ENCODE measurements at places on chromosomes 2 and 18.

DNA sequence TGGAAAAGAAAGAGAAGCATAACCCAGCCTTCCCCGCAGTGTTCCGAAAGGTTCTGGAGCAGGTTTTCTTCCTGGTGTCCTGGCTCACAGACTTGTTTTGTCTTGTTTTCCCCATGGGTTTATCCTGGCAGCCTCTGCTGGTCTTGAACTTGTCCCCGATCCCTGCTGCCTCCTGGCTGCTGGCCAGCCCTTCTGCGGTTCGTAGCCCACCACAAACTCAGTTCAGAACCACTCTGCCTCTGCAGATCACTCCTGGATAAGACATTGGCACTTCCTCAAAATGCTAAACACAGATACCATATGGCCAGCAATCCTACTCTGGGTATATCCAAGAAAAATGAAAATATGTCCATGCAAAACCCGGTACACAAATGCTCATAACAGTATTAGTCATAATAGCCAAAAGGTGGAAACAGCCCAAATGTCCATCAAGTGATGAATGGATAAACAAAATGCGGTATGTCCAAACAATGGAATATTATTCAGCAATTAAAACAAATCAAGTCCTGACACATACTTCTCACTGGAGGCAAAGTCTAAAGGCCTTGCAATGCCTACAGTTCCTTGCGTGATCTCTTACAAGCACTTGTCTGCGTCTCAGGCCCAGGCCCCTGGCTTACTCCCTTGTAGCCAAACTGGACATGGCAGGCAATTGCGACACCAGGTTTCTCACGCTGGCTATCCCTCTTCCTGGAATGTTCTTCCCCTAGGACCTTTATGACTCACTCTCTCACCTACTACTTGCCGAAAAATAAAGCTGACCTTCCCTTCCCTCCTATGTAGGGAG, 28.0 kb upstream of the ARHGEF4 start:
- no peak for DNase-seq

- DNase-seq, result no peak
These were observed 13.9 kb downstream of the STON1 start for GRCh38 chr2:48543895-48544294.

GRCh38 chr2:29796446-29796845, 124.9 kb downstream of the ALK start:
- DNase-seq, result no peak

- DNase-seq, result no peak
These were observed 6.4 kb downstream of the TIMM21 start for GRCh38 chr18:74154716-74155115.

DNA sequence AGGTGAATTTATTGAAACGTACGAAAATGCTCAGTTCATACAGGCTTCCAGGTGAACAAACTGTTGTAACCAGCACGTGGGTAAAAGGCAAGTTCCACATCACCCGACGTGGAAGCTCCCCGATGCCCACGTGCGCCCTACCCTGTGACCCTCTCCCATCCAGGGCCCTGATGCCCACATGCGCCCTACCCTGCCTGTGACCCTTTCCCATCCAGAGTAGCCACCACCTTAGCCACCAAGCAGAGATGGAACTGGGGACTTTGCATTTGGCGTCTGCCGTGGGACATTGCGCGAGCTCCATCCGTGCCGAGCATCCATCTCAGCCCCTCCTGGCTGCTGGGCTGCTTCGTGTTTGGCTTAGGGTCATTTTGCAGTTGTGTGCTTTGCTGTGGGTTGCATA, 37.5 kb downstream of the ANO7 start:
- no peak for DNase-seq

DNA sequence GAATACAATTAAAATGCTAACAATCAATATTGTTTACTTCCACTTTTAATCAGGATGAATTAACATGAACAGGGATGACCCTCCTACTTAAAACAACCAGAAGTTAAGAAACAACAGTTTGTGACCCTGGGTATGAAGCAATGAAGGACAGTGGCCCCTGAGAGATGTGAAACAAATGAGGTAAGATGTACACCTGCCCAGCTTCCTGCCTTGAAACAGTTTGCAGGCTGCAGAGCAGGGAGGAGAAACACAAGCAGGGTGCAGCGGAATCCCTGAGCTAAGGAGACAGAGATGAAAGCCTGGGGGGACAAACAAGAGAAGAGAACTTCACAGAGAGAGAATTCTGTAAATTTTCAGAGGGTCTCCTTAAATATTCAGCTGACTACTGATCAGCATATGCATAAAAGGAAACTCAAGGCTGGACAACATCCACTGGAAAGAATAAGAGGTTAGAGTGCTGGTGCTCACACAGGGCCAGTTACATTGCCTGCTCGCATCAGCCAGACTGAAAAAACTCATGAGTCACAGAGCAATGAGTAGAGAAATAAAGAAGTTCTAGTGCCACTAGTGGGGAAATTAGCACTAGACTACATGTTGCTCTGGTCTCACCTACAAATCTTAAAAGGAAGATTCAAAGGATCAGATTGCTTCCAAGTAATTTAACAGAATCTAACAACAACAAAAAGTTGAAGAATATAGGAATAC, 106.4 kb downstream of the PID1 start:
- no peak for DNase-seq

DNA sequence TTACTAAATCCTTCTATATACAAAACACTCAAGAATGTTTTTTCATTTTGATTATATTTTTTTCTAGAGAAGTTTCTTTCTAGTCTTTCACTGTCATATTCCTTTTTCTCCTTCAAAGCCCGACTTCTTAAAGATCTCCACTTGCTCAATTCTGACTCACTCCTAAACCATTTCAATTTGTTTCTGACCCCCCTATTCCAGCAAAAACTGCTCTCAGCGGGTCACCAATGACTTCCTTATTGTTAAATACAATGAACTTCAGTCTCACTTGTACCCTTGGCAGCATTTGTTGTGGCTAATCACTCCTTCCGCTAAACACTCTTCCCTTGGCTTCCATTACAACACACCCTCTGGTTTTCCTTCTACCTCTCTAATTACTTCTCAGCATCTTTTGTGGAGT, 111.1 kb upstream of the RBBP8 start:
- no peak for DNase-seq

DNA sequence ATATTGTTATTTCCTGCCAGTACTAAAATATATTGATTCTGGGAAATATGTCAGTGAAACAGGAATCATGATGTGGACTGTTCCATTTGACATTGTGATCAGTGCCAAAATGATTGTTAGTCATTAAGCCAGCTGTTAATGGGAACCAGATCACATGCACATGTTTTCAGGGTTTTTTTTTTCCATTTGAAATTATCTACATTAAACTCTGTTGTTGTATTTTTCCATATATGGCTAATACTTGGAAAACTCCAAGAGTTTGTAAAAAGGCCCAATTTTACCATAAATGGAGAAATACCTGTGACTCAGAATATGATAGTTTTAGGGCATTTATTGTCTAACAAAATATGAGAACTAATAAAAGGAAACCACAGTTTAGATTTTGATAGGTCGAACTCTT, 13.4 kb downstream of the ITGAV start:
- DNase-seq, result no peak

GRCh38 chr2:19299032-19299431, 59.4 kb downstream of the OSR1 start:
- no peak for DNase-seq

DNA sequence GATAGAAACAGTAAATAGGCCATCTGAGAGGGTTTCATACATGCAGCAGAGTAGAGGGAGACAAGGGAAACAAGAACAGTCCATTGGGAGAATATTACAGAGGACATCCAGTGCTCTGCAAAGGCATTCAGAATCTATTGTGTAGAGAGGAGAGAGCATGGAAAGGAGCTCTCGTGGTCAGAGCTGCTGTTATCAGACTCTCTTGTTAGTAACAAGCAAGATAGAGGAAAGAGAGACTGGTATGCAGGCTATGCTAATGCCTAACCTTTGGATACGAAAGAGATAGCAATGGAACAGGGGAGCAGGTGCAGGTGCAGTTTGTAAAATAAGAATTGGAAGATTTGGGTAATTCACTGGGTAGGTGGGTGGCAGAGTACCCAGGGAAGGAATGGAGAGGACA, 855.9 kb downstream of the CNTNAP5 start:
- no peak for DNase-seq

GRCh38 chr2:11862049-11862448, 115.6 kb downstream of the LPIN1 start:
- DNase-seq, result no peak

DNA sequence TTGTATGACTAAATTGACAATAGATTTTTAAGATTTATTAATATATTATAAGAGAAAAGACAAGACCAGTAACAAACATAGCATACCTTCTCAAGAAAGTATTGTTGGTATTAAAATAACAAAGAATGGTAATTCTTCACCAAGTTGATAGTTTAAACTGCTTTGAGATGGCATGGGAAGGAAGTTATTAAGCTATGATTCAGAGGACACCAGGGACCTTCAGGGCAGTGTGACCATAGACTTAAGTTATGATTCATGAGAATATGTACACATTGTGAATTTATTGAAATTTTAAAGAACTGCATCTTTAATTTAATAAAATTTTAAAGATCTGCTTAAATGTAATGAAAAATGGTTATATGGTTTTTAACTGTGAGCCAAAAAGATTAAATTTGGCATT, 205.7 kb downstream of the DSEL start:
- peak; percentile 1 for DNase-seq

DNA sequence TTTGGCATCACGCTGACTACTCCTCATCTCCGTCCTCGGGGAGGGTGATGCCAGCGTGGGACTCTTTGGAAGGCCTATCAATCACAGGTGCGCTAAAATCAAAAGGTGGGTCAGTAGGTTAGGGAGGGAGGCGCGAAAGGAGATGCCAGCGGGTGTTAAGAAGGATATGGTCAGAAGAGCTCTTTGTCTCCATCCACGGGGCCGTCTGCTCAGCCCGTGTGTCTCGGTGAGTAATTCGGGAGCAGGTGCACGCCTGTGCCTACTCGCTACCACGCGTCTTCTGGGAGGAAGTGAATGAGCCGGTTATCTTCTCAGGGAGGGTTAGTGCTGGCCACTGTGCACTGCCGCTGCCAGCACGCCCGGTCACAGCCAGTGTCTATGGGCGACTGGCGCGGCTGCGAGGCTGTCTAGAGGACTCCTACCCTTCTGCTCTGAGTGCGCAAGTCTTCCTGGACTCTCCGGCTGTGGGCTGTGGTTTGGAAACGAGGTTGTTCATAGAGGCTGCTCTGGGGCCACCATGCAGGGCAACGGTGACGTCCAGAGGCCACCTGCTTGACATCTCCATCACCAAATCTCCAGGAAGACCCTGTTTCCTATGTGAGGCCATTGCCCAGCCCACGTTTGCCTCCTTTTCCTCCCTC, 153.4 kb downstream of the MBP start:
- no peak for DNase-seq

DNA sequence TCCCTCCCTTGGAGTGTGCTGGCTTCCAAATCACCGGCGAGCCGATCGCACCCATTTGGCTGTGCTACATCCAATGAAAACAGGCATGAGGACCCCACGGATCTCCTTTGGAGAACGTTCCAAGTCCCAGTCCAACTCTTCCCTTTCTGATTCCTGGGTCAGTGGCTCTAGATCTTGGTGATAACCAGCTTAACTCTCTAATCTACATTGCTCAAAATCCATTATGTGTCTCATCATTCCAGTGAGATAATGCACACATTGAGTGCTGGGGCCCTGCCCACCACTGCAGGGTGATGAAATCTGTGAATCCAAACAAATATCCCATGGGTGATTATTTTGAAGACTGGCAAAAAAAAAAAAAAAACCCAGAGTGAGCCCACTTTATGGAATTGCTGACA, 232.7 kb upstream of the COPS8 start:
- no peak for DNase-seq

DNA sequence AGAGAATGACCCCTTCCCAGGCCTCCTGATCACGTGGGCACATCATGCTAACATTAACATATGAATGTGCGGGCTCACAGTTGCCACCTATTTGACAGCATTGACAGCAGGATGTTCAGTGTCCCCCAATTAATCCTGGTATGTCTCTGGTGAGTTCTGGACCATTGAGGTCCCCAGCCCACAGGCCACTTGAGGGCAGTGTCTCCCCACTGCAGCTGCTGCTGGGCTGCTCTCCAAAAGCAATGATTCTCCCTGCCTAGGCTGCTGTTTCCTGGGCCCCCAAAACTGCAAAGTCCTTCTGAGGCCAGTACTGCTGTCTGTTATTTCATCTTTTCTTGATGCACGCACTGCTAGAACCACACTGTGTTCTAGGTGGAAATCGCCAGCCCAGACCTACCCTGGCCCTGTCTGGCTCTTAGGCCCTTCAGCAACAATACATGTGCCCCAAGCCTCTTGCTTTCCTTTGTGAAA, 52.7 kb upstream of the MAPK4 start:
- peak; percentile 18 for DNase-seq

- DNase-seq, result no peak
These were observed 21.6 kb downstream of the TNS1 start for GRCh38 chr2:217981084-217981730.

GRCh38 chr18:13549880-13550232, 176.5 kb downstream of the FAM210A start:
- DNase-seq, result no peak

DNA sequence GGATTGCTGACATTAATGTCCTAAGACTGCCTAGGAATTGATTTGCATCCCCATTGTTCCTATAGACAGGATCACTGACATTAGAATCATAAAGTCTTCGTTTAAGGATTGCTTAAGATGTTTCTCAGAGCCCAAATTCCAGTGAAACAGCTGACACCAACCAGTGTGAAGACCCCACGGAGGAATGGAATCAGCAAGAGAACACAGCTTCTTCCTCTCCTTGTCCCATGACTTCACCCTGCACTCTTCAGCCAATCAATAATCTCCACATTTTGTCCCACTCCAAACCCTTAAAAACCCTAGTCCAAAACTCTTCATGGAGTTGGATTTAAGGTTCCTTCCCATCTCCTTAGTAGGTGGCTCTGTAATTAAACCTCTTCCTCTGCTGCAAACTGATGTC, 157.0 kb upstream of the NDUFV2 start:
- no peak for DNase-seq

DNA sequence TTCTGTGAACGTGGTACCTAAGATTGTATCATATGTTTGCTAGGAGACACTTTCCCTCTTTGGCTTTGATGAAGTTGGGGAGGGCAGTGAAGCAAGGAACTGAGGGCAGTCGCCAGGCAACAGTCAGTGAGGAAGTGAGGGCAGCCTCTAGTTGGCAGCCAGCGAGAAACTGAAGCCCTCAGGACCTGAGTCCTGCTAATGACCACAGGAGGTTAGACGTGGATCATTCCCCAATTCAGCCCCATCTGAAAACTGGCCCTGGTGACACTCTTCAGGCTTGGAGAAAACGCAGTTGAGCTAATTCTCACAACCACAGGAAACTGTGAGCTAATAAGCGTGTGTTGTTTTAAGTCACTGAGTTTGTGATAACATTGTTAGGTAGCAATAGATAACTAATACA, 84.5 kb upstream of the REG3G start:
- no peak for DNase-seq

DNA sequence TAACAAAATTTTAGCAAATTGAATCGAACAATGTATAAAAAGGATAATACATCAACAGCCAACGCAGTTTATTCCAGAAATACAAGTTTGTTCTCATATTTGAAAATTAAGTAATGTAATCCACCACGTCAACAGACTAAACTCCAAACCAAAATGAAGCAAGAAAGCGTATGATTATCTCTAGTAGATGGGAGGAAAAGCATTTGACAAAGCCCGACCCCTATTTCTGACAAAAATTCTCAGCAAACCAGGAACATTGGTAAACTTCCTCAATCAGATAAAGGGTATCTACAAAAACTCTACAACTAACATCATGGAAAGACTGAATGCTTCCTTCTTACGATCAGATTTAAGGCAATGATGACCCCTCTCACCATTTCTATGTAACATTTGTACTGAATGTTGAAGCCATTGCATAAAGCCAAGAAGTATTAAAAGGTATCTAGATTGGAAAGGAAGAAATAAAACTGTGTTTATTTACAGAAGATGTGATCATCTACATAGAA, 34.3 kb upstream of the MYCN start:
- DNase-seq, result no peak

All from A549 (cell line).